ENCODE measurements at places on chromosomes 6 and 20.

GRCh38 chr20:46111028-46111835, 6.9 kb upstream of the CD40 start:
- no peak for DNase-seq

GRCh38 chr6:170464524-170464979, 88.6 kb downstream of the PSMB1 start:
- DNase-seq: no peak

DNA sequence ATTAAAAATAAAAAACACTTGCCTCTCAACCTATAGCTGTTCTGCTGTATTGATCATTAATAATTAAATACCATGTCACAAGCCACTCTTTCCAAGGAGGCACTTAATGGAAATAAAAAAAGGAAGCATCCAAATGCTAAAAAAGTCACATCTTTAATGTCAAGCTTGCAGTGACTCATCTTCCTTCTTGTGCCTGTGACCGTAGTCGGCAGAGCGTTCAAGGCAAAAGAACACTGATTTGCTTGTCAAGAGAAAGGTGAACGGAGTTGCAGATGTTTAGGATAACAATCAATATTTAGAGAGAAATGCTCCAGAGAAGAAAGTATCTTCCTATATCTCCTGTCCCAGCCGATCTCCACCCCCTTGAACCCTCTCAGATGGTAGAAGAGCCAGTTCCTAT, 341.0 kb upstream of the OPRM1 start:
- DNase-seq: no peak

DNA sequence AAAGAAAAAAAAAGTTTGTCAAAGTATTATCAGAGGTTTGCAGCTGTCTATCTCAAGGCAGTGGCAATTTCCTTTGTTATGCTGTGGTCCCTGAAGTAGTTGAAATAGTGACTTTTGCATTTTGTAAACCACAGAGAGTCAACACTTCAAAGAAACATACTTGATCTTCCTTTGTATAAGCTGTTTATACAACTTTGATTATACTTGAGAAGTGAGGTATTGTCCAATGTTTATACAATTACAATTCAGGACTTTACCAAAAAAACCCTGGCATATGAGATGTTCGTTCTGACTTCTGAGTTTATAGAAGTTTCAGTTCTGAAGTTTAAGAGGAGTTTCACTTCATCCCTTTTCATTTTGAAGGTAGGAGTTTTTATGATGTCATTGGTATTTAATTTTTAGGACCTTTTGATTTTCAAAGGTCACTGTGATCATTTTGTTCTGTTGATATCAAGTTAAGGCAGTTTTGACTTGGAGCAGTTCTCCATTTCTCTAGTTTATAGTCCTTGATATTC, 4.0 kb downstream of the STK4 start:
- peak; percentile 16 for DNase-seq

DNA sequence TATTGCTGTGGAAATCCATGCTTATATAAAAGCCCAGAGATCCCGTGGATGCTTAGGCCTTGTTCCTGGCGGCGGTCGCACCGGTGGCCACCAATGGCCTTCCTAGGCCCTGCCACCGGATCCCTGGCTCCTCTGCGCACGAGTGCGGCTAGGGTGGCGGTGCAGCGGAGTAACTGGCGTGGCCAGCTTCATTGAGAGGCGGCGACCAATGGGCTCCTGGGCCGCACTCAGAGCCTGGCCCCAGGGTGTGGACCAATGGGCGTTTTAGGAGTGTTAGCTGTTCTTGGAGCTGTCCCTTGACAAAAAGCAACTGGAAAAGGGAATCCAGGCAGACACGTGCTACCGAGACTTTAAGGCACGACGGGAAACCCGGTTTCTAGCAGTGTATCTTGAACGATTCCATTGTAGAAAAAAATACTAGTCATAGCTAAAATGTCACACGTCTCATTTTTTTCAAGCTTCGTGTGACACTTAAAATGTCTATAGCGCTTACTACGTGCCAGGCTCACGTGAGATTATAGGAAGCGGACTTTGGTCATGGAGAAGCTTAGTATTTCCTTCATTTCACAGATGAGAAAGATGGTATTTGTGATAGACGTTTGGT, 1.7 kb downstream of the AMD1 start:
- DNase-seq: peak; percentile 73

- DNase-seq: no peak
Observed at GRCh38 chr20:49278818-49279676, 1.2 kb upstream of the ZNFX1 start.

DNA sequence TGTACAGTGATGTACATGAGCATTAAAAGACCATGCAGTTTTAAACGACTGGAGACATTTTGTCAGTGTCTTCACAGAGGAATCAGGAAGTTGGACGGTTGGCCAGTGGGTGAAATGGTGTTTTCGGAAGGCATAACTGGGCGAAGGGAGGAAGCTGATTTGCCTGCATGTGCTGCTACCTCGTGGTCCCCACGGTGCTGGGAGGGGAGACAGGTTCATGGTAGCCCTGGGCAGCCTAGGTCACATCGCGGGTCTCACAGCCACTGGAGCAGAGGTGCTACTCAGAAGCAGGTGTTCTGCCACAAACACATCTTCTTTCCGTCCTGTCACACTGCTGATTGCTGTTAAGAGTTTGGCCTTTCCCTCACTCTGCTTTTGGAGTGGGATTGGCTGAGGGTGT, 35.2 kb downstream of the HIVEP1 start:
- DNase-seq: no peak

DNA sequence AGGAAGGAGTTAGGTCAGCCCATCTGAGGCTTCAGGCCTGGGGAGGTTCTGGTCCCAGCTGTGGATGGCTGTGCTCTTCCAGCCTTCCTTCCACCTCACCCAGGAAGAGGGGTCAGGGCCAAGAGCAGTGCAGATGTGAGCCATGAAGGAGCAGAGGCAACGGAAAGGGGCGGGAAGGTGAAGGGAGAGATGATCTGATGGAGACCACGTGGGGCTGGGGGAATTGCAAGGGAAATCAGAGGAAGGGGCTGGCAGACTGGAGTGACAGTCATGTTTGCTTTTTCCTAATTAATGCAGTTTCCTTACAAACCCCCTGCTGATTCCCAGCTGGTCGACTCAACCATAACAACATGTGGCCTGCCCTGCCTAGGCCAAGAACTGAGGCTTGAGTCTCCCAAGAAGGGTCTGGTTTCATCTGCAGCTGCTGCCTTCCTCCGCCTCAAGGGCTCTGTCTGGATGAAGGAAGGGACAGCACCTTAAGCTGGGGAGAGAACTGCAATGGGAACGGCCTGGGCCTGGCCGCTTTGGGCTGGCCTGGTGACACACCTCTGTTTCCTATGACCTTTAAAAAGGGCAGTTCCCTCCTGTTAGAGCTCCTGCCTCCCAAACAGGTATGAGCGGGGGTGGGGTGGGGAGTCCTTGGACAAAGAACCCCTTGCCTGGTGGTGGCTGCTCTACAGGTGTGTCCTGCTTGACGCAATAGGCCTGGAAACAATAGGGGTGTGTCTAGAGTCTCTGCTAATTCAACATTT, 7.8 kb upstream of the MRPS18A start:
- no peak for DNase-seq

DNA sequence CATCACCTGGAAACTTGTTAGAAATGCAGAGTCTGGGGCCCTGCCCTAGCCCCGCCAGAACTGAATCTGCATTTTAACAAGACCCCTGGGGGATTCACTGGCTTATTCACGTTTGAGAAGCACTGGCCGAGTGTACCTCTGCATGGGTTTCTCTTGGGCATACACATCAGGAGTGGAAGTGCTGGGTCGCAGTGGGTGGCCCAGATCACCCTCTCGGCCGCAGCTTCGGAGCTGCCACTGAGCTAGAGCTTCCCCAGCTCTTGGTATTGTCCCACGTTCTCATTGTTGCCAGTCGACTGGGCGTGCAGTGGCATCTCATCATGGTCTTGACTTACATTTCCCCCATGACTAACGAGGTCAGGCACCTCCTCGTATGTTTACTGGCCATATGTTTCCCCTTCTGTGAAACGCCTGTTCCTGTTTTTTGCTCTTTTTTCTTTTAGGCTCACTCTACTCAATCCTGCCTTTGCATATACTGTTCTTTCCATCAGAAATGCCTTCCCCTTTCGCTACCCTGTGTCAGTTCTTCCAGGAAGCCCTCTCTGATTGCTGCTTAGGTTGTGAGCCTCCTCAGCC, 3.0 kb upstream of the DLGAP4 start:
- DNase-seq: no peak

DNA sequence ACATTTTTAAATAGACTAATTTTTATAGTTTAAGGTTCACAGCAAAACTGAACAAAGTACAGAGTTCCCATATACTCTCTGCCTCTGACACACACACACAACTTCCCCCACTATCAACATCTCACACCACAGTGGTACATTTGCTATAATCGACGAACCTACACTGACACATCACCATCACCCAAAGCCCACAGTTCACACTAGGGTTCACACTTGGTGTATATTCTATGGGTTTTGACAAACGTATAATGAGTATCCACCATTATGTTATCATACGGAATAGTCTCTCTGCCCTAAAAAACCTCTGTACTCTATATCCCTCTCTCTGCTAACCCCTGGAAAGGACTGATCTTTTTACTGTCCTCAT, 15.6 kb downstream of the TMEM30A start:
- no peak for DNase-seq

- DNase-seq: no peak
Observed at GRCh38 chr20:35318502-35319157, 26.4 kb upstream of the FAM83C start.

DNA sequence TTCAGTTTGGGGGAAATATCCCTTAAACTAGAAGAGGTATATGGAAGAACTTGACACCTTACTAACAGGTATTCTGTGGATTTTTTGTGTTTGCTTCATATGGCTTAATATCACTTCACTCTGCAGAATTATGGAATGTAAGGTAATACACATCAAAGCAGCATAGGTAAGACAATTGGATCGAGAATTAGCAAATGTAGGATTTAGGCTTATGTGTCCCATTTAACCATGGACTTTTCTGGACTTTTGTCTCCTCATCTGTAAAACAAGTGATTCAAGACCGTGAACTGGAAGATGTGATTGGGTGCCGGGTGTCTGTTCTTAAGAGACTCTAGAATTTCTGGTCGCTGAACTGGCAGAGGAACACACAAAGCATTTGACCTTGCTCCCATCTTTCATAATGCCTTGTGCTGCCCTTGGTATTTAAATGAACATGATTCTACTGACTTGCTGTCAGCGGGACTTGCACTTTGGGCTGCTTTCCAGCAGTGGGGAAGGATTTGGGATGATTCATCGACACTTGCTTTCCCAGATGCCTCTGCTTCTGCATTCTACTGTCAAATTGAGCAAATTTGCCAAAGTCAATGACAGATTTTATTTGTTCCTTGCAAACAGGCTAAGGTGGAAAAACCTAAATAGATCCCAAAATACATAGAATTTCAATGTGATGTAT, 199.8 kb downstream of the PLCB1 start:
- no peak for DNase-seq

DNA sequence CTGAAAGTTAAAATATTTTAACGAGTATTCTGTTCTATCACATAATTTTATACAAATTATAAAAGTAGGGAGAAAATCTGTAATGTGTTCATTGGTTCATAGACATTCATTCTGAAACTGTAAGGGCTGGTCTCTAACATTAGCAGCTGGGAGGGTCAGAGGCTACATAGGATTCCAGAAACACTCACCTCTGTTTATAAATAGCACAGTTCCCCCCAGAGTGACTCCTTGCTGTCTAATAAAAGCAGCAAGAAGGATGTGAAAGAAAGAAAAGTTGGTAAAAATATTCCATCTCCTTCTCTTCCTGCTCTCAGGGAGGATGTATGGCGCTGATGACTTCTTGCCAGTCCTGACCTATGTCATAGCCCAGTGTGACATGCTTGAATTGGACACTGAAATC, 25.3 kb upstream of the NAA20 start:
- DNase-seq: no peak

DNA sequence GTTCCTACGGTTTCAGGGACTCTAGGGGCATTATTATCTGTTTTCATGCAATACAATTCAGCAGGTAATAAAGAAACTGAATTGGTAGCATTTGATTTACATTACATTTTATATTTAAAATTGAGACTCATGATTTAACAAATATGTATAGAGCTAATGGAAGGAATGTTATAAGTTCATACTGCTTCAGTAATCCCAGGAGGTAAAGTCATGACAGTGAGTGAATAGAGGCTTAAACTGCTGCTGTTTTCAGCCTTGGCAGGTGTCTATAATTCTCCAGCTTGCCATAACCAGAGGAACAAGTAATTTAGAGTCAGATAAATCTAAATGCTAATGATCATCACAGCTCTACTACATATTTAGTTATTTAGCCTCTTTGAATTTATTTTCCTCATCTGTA, 360.8 kb upstream of the MANEA start:
- no peak for DNase-seq

DNA sequence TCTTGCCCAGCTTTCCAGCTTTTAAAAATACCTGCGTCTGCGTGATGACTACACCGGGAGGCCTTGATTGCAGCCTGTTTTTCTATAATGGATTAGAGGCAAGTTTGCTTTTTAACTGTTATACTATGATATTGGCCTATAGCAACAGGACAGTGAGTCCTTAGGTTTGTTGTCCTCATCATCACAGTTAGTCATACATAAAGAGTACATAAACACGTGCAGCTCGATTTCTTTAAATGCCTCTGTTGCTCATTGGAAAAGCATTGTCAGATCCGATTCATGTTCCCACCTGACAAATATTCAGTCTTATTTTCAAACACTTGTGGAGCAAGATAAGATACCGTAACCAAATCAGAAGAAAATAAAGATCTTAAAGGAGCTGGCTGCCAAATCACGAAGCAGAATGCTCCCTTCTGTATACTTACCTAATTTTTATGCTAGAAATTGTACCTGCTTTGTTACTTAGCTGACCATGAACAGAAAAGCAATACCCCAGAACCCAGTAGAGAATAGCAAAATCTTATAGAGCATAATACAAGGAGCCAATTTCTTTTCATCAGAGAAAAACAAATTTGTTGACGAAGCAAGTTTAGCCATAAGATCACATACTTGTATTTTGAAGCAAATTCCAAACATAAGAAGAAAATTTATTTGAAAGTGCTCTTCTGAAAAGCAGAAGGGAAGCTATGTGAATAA, 100.4 kb downstream of the TMEM200A start:
- DNase-seq: no peak

- no peak for DNase-seq
Observed at GRCh38 chr6:38150681-38151296, 331.3 kb downstream of the ZFAND3 start.

DNA sequence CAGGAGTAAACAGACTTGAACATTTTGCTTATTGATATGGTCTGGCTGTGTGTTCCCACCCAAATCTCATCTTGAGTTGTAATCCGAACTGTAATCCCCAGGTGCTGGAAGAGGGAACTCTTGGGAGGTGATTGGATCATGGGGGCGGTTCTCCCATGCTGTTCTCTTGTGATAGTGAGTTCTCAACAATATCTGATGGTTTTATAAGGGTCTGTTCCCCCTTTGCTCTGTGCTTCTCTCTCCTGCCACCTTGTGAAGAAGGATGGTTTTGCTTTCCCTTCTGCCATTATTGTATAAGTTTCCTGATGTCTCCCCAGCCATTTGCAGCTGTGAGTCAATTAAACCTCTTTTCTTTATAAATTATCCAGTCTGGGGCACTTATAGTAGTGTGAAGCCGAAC, 40.0 kb downstream of the MYLIP start:
- DNase-seq: peak; percentile 26

DNA sequence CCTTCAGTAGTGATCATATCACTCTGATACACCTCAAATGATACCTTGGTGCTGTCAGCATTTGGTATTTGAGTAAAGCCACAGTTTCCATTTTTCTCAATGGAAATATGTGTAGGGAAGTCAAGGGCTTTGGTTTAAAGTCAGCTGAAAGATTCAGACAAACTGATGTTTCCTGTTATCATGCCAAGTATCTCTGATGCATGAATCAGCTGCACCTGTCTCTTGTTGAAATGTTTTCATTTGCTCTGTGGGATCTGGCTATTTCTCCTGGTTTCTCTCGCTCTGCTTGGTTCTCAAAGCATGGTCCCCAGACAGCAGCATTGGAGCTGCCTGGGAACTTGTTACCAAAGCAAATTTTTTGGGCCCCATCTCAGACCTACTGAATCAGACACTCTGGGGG, 23.5 kb downstream of the ZFP64 start:
- no peak for DNase-seq

Measured in hematopoietic multipotent progenitor cell treated with erythropoietin and hydrocortisone succinate and interleukin-3 and kit ligand, for 15 days (in vitro differentiated cells).